ENCODE measurements at places on chromosomes 7 and 10.

- no peak for DNase-seq
Measured at GRCh38 chr10:126959906-126960685, 54.9 kb downstream of the DOCK1 start.

DNA sequence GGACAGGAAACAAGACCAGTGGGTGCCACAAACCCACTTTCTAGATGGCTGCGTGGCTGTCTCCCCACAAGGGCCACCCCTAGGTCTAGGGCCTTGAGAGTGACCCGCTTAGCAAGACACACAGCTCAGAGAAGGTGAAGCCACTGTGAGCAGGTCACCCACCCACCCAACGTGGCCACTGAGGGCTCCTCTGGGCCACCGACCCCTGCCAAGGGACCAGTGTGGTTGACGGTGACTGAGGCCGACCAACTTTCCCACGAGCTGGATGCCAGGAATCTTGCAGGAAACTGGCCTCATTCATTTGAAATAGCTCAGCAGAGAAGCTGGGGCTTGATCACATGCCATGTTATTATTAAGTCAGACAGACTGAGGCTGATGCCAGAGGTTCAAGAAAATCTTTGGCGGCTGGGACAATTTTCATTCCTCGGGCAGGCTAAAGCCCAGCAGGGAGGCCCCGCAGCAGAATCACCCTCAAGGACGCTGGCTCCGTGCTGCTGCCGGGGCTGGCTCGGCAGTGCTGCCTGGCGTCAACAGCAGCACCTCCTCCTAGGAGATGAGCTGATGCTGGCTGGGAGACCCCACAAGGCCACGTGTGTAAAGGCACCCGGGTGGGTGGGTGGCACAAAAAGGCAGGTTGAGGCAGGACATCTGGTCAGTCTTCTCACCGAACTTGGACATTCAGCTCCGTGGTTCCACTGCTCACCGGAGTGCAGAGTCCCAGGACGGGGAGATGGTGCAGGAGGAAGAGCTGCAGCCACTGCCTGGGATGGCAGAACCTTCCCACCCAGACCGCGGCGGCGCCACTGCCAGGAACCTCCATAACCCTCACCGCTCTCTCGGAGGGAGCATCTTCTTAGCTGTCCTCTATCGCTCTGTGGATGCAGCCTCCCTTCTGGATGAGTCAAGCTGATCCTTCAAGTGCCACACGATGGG, 57.8 kb downstream of the ZRANB1 start:
- peak; percentile 72 for DNase-seq

DNA sequence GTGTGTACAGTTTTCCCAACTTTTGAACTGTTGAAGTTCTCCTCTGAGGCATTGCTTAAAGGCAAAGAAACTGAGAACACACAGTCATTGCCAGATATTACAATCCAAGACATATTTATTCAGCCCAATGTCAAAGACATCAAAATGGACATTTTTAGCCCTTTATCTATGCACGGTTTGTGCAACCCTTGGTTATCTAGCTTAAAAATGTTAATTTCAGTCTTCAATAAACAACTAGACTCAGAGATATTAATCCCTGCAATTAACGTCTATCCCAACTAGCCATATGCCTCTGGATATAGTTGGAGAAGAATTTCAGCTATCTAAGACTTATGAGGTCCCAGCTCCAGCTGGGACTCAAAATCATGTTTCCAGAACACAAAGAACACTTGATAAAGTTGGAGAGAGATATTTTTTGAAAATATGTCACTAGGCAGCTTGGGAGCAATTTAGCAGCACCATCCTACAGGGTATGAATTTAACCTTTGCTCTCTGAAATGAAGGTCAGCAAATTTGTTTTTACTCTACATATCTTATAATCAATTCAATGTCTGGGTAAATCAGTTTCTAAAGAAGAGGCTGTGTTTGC, 357.0 kb downstream of the RNLS start:
- DNase-seq, result no peak

- DNase-seq, result no peak
Measured at GRCh38 chr10:133131734-133132472, 28.1 kb upstream of the KNDC1 start.

- no peak for DNase-seq
Measured at GRCh38 chr10:68982389-68982788, 6.2 kb upstream of the KIFBP start.

GRCh38 chr7:50393547-50394252, 56.5 kb downstream of the FIGNL1 start:
- no peak for DNase-seq

GRCh38 chr7:4799508-4800268, 24.3 kb downstream of the AP5Z1 start:
- DNase-seq, result no peak

DNA sequence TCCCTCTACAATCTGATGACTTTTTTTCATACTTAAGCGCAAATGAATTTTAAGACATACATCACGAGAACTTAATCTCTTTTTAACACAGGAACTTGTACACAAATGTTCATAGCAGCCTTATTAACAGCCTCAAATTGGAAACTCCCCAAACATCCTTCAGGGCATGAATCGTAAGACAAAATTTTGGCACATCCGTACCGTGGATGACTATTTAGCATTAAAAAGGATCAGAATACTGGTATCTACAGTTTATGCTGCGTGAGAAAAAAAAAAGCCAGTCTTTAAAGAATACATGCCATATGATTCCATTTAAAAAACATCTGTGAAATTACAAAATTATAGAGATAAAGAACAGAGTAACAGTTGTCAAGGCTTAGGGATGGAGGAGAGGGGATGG, 46.8 kb downstream of the PDE1C start:
- peak; percentile 20 for DNase-seq

GRCh38 chr7:128236924-128237586, 4.0 kb upstream of the LEP start:
- DNase-seq, result peak; percentile 4
